ENCODE measurements at places on chromosomes 2 and 18.

DNA sequence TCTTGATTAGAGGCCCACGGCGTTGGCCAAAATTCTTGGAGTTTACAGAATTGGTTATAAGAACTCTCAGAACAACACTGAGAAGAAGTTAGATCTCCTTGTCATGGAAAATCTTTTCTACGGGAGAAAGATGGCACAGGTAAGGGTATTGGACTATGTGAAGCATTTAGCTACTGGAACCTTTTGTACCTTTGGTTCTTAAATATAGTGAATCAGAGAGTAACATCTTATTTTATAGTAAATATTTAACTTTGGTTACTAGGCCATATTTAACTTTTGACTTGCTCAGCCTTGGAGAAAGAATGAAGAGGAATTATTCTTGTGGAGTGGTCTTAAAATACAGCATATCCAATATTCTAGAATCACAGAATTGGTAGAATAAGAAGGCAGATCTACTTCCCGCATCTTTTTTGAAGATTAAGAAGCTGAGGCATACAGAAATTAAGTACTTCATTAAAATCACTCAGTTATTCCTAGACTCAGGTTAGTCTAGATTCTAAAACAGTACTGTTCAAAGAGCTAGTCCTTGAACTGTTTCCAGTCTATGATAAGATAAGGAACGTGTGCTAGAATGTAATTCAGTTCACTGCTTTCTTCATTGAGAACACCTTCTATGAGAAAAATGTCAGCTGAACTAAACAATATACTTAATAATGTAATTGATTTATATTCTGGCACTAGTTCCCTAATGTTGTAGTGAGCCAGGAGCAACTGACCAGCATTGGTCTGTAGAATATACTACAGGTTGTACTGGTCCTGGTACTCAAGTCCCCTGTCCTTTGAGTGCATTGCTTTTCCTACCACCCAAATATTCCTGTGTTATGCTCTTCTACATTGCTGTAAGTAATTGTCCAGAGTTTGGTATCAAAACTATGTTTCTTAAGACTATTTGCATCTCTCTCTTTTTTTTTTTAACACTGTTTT lies 53.7 kb upstream of the PTH2R start:
- DNase-seq, result no peak

DNA sequence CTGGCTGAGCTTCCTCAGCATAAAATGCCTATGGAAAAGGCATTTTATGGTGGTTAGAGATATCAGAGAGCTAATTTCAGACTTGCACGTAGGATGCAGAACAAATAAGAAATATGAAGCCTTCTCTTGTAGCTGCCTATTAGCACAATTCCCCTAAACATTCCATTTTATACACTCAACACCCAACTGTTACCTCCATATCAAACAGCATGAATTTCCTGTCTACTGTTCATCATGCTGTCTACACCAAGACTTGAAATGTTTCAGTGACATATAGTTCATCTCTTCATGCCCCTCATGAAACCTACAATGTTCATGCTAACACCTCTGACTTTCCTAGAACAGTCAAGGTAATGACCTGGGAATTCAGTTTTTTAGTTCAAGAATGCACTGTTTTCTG lies 249.9 kb downstream of the PIEZO2 start:
- no peak for DNase-seq

DNA sequence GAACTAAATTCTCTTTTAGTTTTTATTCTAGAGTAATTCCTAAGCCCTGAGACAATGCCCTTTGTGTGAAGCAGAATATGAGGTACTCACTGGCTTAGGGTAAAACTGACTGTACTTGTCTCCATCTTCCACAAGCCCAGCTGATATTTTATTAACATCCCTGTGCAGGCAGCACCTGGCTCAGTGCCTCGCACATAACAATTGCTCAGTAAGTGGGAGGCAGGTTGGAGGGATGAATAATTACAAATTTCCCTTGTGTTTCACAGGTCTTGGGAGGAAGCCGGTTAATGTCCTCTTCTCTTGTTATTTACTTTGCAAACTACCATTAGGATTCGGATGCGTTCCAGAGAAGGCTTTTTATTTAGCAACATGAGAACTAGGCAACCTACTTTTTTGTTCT lies 249.8 kb upstream of the FSHR start:
- no peak for DNase-seq

DNA sequence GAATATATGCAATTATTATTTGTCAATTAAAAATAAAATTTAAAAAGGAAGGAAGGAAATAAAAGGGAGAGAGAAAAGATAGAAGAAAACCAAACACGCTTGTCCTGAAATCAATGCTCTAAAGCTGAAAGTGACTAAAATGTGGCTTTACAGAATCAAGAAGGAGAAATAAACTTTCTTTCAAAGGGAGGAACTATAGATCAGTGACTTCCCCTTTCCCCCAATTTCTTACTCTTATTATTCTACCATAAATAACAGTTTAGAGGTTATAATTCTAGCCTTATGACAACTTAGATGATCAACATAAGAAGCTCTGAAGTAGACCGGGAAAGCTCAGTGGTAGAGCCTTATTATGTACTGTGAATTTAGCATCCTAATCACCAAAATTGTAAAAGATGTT lies 122.5 kb downstream of the ARHGAP15 start:
- DNase-seq, result no peak

DNA sequence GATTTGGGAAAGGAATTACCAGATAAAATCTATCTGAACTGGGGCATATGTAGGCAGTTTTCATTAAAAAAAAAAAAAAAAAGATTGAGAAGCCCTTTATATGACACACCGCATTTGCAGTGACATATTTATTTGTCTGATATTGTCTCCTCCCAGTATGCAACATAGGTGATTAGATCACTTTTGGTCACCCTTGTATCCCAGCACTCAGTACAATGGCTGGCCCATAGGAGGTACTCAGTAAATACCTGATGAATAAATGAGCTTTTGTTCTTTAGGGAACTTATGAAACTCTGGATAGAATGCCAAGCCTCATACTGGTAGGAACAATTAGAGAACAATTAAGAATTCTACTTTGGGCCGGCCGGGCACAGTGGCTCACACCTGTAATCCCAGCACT lies 22.8 kb upstream of the E2F6 start:
- DNase-seq, result no peak

GRCh38 chr2:180715044-180715443 lies 265.4 kb upstream of the UBE2E3 start:
- DNase-seq, result no peak

- DNase-seq, result no peak
Measured at GRCh38 chr18:49617329-49617695, 55.5 kb downstream of the LIPG start.

- DNase-seq, result no peak
Measured at GRCh38 chr2:150156415-150156814, 331.1 kb downstream of the RND3 start.

DNA sequence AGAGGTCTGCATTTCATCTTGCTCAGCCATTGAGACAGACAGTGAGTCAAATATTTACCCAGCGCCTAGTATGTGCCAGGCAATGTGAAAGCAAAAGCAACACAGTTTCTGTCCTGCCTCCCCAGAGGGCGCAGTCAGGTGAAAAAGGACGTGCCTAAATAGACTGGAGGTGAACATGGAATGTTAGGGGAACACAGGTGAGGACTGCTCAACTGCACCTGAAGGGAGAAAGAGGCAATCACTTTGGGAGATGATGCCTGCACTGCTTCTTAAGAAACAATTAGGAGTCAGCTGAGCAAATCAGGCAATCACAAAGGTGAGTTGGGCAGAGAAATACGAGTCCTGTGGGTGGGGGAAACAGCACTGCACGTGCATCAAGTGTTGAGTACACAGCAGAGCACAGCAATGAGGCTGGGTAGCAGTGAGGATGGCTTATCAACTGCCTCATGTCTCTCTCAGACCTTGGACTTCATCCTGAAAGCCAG lies 218.3 kb upstream of the SMAD7 start:
- peak; percentile 35 for DNase-seq

GRCh38 chr2:16408331-16409005 lies 257.2 kb downstream of the CYRIA start:
- no peak for DNase-seq

- DNase-seq, result no peak
Measured at GRCh38 chr2:180559771-180560170, 420.6 kb upstream of the UBE2E3 start.

- peak; percentile 46 for DNase-seq
Measured at GRCh38 chr18:59988098-59988706, 88.4 kb downstream of the PMAIP1 start.

GRCh38 chr2:2321200-2321540 lies 9.9 kb downstream of the MYT1L start:
- no peak for DNase-seq

DNA sequence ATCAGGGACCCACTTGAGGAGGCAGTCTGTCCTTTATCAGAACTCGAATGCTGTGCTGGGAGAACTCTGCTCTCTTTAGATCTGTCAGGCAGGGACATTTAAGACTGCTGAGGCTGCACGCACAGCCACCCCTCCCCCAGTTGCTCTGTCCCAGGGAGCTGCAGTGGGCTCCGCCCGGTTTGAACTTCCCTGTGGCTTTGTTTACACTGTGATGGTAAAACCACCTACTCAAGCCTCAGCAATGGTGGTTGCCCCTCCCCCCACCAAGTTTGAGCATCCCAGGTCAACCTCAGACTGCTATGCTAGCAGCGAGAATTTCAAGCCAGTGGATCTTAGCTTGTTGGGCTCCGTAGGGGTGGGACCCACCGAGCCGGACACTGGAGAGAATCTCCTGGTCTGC lies 11.8 kb upstream of the LHCGR start:
- DNase-seq, result no peak

GRCh38 chr18:39521164-39521563 lies 1955.6 kb upstream of the CELF4 start:
- no peak for DNase-seq

DNA sequence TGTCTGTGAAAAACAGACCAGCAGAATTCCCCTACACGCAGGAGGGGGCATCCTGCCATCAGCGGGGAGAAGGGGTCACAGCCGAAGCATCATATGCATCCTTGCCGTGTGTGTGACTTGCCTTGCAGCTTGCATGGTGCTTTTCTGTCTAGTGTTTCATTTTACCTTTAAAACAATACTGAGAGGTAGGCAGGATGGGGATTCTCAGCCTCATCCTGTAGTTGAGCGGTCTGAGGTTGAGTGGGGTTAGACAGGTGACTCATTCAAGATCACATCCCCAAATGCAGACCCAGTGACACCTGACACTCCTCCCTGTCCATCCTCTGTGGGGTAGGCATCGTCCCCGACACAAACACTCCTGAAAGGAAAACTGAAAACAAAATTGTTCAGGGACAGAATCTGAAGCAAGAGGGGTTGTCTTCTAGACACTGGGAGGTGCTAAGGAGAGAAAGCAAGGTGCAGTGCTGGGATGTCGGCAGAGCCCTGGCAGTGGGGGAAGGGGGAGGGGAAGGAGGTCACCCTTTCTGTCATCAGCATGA lies 7.9 kb downstream of the ARL4C start:
- DNase-seq, result peak; percentile 74

DNA sequence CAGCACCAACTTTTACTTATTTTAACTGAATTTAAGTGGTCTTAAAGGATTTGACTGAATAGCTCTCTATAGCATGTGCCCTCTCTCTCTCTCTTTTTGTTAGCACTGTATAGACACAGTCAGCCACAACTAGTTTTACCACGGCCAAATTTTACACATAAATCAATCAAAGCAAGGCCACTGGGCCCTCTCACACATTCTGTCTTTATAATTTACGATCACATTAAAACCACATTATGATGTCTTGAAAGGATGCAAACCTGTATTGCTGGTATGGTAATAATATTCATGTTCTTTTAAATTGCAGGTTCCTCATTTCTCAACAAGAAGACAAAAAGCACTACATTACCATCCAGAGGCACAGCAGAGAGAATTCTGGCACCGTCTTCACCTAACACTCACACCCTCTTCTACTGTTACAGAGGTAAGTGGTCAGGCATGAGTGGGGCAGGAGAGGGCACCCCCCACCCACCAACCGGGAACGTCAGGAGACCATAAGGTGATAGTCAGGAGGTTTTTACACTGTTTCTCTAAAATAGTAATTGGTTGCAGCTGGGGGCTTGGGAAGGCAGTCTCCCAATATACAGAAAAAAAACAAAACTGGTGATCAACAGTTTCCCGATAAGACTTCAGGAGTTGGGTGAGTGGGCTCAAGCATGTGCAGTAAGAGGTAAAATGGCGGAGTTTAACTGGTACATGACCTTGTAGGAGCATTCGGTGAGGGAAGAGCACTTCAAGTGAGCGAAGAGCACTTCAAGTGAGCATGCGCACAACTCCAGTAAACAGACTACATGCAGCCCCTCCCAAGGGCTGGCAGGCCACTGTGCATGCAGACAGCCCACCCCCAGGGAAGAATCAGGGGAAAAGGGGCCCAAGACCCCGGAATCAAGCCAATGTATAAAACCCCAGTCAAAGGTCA lies 296.7 kb downstream of the PIEZO2 start:
- DNase-seq, result no peak

DNA sequence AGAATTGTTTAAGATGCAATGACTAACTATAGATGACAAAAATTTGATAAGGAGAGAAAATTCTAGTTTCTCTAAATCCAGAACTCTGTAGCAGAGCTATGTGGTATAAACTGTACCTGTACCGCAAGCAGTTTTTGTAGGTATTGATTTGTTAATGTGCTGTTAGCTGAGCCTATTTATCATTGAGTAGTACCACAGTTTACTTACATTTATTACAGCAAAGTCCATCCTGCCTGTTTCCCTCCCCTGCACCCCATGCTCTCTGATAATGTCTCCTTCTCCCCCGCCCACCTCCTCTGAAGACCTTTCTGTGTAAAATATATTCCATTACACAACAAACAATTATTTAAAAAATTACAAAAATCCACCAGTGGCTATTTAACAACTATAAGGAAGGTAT lies 170.6 kb downstream of the RNF152 start:
- DNase-seq, result no peak

Data from activated T-cell treated with anti-CD3 and anti-CD28 coated beads, Interleukin-2, amount 50 U/mL, for 72 hours (primary cell).